WTC11 (cell line): ENCODE measurements at places on chromosomes 11 and 22.

- no peak for DNase-seq
Measured at GRCh38 chr11:86072211-86072610, 3.3 kb upstream of the PICALM start.

DNA sequence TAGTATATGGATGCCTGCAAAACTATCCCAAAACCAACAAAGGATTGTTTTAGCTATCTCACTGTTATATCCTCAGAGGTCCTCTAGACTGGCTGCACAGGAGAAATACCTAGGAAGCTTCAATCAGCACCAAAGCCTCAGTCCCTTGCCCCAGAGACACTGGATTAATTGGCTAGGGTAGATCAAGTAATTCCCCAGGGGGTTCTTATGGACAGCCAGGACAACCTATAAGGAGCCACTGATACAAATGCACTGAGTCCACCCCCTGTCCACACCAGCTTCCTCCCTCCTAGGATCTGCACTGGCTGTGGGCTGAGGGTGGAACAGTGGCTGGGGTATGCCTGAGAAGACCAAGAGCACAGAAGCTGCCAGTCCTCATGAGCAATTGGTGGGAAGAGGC, 16.3 kb downstream of the ADORA2A start:
- no peak for DNase-seq

GRCh38 chr11:114090976-114091375, 31.5 kb downstream of the ZBTB16 start:
- no peak for DNase-seq

- no peak for DNase-seq
Measured at GRCh38 chr11:91921974-91922373, 302.6 kb upstream of the FAT3 start.

DNA sequence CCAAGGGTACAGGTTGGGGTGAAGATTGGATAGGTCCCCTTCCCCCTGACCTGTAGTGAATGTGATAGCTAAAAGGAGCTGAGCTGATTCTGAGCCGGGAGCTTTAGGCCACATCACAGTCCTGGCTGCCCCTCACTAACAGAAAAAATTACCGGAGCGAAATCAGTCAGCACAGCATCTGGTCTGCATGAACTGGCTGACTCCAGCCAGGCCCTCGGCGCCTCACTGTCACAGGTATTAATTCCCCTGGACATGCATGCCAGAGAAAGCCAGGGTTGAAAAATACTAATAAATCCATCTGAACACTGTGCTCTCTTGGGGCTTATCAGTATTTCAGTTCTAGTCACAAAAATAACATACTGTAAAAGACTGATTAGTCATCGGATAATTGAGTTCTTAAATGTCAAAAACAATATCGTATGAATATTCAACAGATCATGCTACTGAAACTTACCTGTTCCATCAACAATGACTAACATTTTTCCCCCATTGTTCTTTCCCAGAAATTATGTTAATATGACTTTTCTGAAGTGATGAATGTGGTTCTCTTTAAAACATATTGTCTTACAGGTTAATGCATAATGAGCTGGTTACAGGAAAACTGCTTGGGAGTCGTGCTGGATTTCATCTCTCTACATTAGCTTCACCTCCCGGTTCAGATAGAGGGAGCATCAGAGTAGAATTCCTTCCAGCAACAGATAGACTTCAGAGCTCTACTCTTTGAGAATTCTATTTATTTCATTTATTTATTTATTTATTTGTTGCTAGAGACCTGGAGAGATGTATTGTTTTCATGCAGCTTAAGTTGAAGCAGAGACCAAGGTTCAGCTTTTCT, 387.7 kb downstream of the NXPE2 start:
- no peak for DNase-seq

DNA sequence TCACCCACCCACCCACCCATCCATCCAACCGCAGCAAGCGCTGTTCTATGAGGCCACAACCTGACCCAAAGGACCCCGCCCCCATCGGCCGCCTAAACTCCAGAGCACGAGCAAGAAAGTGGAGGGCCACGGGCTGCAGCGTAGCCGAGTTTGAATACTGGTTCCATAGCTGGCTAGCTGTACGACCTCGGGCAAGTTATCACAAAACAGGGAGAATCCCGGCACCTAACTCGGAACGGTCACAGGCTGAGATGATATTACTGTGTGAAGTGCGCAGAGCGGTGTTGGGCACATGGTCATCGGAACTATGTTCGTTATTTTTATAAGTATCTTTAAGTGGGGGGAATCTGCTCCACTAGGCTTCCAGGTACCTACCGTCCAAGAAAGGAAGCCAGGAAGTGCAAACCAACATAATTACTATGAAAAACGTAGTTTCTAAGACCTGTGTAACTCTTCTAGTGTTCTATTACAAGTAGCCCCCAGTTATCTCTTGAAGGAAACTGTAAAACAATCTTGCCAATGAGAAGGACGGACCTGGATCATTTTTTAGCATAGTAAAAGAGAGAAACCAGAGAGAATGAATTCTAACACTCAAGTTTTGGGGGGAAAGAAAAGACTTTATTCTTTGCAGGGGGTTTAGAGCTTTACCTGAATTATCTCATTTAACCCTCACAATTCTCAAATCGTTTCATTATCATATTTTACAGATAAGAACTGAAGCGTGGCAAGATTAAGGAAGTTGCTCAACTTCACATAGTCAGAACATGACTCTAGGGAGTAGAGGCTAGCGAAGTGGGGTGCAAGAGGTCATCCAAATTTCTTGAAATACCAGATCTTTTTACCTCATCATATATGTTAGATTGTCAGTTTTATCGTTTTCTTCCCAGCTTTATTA, 663 bp upstream of the BUD13 start:
- DNase-seq: no peak

DNA sequence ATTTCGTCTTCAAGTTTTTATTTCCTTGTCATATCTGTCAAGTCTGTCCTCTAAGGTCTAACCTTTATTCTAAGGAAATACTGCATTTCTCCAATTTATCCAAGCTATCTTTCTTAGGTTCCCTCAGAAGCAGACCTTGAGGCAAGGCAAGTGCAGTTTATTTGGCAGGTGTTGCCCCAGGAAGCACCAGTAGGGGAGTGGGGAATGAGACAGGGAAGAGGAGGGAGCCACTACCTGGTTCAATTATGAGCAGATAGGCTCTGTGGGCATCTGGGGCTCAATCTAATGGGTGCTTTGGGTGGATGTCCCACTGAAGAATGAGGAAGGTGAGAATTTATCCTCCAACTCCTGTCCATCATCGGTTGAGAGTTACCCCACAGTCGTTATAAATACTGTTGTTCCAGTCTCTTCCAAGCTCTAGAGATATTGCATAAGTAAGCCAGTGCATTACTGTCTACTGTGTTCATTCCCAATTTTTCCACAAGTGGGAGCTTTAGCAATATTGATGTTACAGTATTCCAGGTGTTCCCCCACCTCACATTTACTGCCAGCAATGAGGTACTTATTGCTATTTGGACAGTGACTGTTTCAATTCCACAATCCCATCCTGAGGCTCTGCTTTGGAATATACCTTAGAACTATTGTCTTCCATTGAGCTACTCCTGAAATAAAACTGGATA, 154.9 kb upstream of the CEP126 start:
- no peak for DNase-seq

- no peak for DNase-seq
Measured at GRCh38 chr22:19896665-19897355, 42.1 kb upstream of the GNB1L start.

DNA sequence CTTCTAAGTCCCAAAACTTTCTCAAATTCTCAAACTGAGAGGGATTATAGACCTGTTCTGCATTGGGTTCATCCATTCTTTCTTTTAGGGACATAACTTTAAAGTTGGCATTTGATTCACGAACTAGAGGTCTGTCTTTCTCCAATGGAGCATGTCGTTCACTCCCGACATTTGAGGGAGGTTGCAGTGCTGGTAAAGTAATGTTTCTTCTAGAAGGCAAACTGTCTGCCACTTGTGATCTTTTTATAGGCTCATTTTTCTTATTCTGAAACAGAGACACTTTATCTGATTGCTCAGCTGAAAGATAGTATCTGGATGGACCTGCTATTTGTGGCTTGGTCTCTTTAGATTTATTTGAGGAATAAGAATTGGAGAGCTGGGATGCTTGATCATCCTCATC, 40.4 kb upstream of the CCDC89 start:
- no peak for DNase-seq

GRCh38 chr11:102147015-102147414, 36.8 kb downstream of the YAP1 start:
- DNase-seq: no peak

GRCh38 chr11:110349138-110349996, 53.0 kb upstream of the RDX start:
- DNase-seq: no peak

- no peak for DNase-seq
Measured at GRCh38 chr11:21037850-21038249, 368.5 kb downstream of the NELL1 start.

DNA sequence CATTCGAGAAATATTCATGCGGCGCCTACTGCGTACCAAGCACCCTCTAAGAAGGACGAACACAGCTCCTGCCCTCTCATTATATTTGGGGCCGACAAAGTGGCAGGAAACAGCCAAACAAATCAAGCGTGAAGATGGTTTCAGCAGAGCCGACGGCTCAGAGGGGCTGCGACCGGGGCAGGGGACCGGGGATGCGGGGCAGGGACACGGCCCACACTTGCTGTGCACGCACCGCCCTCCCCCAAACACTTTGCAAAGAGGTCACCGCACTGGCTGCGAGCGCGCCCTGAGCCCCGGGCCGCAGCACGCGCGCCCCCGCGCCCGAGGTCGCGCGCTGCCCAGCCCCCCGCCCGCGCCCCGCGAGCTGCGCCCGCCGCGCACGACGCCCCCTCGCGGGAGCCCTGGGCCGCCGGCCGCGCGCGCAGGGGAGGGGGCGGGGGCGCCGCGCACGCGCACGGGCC, 255 bp upstream of the SYNGR1 start:
- DNase-seq: peak; percentile 56
